ENCODE measurements at places on chromosomes 1 and 21.

DNA sequence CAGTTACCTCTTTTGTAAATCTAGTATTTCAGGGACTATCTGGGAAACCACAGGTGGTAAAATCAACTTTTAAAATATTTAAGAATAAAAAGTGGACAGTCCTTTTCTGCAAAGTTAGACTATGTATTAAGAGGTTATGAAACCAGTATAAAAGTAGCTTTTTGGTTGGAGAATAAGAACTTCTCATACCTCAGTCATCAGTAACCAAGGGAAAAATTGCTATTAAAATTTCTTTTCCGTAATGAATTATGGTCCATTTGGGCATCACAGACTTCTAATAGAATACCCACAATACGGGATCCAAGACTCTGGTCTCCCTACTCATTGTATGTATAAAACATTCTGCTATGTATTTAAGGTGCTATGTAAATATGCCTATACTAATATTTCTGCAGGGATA, 51.9 kb downstream of the ABL2 start:
- no peak for DNase-seq

DNA sequence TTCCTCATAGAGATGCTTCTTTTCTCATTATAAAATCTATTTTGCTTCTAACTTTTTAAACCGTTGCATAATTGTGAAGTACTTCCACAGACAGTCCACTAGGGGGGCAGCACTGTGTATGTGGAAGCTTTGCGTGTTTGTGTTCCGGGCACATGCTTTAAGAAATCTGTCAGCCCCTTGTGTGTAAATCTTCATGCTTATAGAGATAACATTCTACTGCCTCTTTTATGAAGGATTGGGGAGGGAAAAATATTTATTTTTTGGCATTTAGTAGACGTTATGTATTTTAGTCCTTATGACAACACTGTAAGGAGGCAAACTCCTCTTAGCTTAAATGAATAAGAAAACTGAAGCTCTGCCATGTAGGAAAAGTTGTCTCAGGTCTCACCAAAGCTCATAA, 157.3 kb upstream of the PTGFR start:
- DNase-seq, result no peak

GRCh38 chr1:106956721-106957120, 99.8 kb upstream of the PRMT6 start:
- DNase-seq, result no peak

GRCh38 chr1:109994654-109995053, 10.1 kb downstream of the AHCYL1 start:
- peak; percentile 51 for DNase-seq

GRCh38 chr1:3631320-3632260, 6.8 kb downstream of the TPRG1L start:
- no peak for DNase-seq

DNA sequence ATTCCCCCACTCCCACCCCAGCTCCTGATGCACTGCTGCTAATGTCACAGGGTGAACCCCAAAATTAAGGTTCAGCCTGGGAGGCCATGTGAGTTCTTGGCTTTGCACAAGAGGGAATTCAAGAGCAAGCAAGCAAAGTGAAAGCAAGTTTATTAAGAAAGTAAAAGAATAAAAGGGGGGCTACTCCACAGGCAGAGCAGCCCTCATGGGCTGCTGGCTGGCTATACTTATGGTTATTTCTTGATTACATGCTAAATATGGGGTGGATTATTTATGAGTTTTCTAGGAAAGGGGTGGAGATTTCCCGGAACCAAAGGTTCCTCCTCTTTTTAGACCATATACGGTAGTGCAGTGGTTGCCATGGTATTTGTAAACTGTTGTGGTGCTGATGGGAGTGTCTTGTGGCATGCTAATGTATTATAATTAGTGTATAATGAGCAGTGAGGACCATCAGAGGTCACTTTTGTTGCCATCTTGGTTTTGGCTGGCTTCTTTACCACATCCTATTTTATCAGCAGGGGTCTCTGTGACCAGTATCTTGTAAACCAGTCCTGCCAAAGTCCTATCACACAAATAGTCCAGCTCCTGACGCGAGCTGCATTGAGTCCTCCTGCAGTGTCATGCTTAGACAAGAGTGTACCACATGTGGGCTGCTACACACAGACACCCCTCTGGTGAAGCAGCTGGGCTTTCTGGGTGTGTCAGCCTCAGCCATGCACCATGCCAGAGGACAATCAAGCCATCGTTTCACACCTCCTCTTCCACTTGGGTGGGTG, 46.4 kb upstream of the CSF1 start:
- no peak for DNase-seq
